NT2/D1 (cell line): ENCODE measurements at places on chromosomes 7 and 10.

DNA sequence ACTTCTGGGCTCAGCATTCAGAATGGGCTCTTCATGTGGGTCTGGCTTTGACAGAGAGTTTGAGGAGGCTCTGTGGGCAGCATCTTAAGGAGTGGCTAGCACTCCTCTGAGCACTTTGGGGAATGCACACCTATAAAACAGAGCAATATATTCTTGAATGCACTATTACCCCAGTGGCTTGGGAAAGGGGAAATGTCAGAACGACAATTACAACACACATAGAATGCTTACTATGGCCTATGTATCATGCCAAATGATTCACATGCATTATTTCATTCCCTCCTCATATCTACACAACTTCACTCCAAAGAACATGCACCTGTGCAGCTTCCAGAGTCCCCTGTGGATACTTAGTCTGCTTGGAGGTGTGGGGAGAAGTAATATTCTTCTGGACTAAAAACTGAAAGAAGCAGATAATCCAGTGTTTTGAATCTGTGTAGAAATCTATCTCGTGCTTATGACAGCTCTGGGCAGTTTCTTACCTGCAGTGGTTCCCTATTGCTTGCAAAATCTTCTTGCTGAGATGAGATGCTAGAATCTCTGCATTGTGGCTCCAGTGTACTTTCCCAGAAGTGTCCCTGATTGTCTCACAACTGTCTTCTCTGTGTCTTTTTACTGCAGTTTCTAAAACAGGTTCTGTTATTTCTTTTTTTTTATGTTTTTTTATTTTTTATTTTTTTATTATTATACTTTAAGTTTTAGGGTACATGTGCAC is 5.5 kb upstream of the MGAM start:
- DNase-seq, result no peak

DNA sequence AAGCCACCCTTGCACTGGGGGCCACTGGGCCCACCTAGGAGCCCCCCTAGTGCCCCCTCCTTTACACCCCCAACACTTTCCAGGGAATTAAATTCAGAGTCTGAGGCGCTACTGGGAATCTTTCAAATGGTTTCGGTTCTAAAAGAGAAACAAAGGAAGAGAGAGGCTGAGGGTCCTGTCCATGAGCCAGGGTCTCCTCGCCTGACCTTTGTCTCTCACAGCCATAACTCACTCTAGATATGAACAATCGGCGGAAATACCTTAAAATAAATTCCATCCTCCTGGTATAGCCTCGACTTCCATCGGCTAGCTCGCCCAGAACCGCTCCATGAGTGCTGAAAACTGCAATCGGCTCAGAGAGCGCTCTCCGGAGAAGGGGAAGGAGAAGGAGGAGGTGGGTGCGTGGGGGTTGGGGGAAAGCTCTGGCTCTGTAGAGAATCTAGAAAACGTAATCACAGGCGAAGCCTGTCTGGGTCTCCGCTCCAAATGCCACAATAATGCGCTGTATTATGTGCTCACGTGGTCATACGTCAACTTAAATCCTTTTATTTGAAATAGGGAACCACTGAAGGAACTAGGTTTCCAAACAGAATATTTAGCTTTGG is 12.6 kb downstream of the HOXA4 start:
- DNase-seq, result no peak

GRCh38 chr10:114172216-114172615 is 1.8 kb downstream of the CCDC186 start:
- no peak for DNase-seq

GRCh38 chr10:130430291-130430690 is 294.1 kb downstream of the GLRX3 start:
- no peak for DNase-seq

GRCh38 chr10:28984431-28984830 is 304.4 kb upstream of the LYZL1 start:
- DNase-seq, result no peak

DNA sequence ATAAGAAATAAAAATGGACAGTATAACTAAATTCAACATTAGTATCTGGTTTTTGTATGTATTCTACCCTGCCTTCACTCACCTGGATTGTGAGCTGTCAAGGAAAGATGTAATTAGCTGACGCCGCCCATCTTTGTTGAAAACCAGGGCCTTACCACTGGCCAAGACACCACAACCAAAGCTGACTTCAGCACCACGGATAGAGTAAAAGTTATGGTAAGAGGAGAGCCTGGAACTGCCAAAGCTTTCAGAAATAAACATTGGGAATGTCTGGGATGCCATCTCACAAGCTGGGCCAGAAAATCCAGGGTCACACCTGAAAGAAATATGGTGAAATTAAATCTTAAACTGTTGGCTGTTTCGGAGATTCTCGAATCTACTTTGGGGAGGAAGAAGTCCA is 190.1 kb upstream of the SLC26A5 start:
- no peak for DNase-seq

GRCh38 chr7:72072901-72073300 is 339.2 kb downstream of the CALN1 start:
- DNase-seq, result no peak

DNA sequence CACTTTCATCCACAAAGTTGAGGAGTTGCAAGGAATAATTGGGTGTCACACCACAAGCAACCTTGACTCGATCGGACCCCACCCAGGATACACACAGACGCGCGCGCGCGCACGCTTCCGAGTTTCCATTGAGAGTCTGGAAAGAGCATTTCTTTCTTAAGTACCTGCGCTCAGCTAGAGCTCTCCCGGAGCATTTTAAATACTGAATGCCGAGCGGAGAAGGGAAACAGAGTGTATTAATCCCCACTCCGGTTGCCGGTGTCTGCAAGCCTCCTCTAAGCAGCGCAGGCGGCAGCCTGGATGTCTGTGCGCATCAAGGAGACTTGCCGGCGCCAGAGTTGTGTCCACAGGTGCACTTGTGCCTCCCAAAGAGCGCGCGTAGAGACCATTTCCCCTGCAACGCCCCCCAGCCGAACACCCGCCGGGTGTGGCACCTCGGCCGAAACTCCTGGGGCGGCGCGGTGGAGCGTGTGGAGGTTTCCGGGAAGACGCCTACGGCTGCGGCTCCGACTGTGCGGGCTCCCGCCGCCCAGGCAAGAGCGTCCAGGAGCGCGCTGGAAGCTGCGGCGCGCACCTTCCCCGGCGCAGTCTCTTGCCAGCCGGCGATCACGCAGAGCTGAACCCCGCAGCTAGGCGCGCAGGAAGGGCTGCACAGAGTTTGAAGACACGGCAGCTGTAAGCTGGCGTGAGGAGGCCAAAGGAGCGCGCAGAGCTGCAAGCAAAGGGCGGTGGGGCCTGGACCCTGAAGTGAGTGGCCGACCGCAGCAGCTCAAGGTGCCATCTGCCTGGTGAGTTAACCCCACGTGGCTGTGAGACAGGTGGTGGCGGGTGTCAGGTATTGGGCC is 1.1 kb upstream of the FEZF1 start:
- no peak for DNase-seq

DNA sequence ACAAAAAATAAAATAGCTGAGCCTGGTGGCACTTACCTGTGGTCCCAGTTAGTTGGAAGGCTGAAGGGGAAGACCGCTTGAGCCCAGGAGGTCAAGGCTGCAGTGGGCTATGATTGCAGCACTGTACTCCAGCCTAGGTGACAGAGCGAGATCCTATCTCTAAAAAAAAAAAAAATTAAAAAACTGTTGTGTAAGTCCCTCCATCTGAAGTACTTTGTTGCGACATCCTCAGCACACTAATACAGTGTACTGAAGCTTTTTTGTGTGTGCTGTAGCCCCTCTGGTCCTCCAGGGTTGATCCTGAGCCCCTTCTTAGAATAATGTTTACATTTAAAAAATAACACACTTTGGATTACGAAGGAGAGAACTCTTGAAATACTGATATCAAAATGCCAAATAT is 71.3 kb downstream of the PFKFB3 start:
- DNase-seq, result no peak

DNA sequence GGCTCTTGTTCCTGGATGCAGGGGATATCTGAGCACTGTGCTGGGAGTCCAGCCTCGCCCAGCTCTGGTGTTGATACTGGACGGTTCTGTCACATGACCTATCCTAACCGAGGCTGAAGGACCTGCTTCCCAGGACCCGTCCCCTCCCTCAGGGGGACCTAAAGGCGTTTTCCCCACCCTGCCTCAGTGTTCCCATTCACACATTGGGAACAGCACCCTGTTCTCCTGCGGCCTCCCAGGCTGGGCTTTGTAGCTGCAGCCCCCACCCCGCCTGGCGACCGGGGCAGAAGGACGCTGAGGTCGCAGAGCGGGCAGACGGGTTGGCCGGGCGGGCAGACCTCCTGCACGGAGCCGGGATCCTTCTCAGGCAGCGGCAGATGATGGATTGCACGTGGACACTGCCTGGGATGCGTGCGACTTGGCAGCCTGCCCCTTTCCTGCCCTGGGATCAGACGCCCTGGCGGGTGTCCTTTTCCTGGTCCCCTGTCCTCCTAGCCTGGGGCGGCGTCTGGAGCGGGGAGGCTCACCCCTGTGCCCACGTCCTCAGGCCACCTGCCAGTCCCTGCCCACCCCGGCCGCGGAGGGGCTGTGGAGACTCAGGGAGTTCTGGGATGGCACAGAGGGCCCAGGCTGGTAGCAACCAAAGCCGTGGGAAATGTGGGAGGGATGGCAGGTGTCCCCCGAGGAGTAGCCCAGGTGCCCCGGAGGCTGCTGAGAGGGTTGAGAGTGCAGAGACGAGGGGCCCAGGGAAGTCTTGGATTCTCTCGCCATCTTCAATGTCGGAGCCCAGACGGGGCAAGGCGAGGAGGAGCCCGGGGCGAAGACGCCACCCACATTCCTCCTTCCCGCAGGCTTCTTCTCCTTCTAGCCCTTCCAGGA is 17.2 kb upstream of the PSMG3 start:
- DNase-seq, result no peak

- no peak for DNase-seq
These were observed 83.6 kb downstream of the AOAH start for GRCh38 chr7:36640682-36641081.

GRCh38 chr7:11212080-11212711 is 238.5 kb downstream of the PHF14 start:
- peak; percentile 80 for DNase-seq

- no peak for DNase-seq
These were observed 49.0 kb downstream of the TES start for GRCh38 chr7:116259156-116259870.

- no peak for DNase-seq
These were observed 64.5 kb downstream of the PDIA4 start for GRCh38 chr7:148963583-148964482.

DNA sequence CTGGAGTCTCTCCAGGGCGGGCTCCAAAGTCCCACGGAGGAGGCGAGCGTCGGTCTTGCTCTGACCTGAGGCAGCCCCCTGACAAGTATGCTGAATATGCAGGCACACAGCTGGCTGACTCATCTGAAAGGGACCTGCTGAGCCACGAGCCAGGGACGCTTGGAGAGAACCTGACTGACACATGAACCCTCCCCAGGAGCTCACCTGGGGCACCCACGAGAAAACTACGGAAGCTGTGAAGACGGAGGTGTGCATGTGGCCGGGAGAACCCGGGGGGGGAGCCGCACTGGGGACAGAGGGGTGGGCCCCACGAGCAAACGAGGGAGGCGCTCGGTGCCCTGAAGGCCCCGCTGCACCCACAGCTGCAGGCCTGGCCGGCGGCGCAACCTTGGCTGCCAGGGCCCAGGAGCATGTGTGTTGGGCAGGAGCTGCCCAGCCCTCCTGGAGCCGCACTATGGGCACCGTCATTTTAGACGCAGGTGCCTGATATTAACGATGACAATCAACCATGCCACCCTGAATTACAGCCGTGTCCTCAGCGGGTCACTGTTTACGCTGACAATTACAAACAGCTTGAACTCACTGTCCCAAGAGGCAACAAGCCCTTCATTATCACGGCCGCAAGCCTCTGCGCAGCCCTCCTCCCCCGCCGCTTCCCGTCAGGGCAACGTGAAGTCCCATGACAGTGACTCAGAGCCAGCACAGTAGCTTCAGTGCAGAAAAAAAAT is 64.7 kb downstream of the DIP2C start:
- peak; percentile 23 for DNase-seq

DNA sequence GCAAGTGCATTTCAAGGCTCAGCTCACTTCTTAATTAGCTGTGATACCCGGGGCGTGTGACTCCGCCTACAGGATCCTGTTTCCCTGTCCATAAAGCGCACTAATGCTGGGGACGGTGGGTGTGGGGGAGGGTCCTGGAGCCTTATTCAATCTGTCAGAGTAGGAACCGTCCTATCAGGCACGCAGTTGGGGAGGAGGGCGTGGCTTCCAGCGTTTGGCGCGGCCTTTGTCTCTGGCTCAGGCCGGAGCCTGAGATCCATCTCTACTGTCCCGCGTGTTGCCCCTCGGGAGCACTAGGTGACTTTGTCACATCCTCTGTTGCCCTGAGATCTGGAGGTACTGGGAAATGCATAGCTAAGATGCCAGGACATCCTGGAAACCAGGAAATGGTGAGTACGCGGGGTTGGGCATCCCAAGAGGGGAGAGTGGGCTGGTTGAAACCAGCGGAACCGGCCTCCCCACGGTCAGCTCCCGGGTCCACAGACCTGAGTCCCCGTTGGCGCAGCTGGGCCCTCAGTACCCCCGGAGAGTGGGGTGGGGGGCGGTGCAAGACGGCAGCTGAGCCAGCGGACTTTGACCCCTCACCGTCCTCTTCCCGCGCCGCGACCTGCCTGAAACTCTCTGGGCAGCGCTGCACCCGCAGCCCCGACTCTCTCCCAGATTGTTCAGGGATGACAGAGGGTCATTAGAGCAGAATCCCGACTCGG is 104.4 kb upstream of the ZNF92 start:
- peak; percentile 98 for DNase-seq

DNA sequence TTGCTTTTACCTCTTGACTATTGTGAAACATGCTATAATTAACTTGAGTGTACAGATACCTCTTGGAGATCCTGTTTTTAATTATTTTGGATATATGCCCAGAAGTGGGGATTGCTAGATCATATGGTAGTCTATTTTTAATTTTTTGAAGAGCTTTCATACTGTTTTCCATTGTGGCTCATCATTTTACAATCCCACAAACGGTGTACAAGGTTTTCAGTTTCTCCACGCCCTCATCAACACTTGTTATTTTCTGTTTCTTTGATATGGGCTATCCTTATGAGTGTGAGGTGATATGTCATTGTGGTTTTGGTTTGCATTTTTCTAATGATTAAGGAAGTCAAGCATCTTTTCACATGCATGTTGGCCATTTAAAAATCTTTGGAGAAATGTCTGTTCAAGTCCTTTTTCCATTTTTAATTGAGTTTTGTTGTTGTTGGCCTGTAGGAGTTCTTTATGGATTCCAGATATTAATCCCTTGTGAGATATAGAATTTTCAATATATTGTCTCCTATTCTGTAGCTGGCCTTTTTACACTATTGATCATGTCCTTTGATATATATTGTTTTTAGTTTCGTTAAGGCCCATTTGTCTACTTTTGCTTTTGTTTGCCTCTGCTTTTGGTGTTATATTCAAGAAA is 7.5 kb downstream of the AGK start:
- DNase-seq, result no peak

DNA sequence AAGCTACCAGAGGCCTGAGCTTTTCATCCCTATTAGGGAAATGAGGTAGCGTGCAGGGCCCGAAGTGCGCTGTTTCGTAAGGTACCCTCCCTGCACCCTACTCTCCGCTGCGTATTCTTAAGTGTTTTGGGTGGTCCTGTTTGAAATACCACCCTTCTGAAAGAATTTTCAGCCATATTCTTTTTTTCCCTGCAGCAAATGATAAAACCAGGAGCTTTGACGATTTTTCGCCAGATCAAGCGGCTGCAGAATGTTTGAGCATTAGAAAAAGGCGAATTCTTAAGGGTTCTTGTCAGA is 1.2 kb downstream of the RSBN1L start:
- DNase-seq, result peak; percentile 28

GRCh38 chr7:3300651-3301448 is at the start of gene SDK1:
TSS of gene SDK1 (plus strand) at chr7:3301252. CDS start at chr7:3301587, 335 bp downstream.
- DNase-seq, result peak; percentile 92
